Nephron progenitor cell (in vitro differentiated cells): ENCODE measurements at places on chromosomes 7 and 10.
A peak's percentile ranks its signal among the peaks of the same experiment; 100 is the strongest.

GRCh38 chr7:127911968-127912511, 119.2 kb downstream of the LRRC4 start:
- H3K27me3 ChIP-seq, result no peaks in the 10 kb centered on the region
- H3K36me3 ChIP-seq, result peaks cover 4% of the 10 kb centered on the region
- DNase-seq, result no peak
- H3K4me3 ChIP-seq, result no peak overlapping the region
- no peak overlapping the region for H3K27ac ChIP-seq
- H3K4me1 ChIP-seq, result peaks cover 23% of the 10 kb centered on the region

- DNase-seq, result no peak
- H3K4me1 ChIP-seq, result peaks cover 21% of the 10 kb centered on the region
- H3K27ac ChIP-seq, result no peak overlapping the region
- H3K4me3 ChIP-seq, result no peak overlapping the region
- H3K36me3 ChIP-seq, result peaks cover 4% of the 10 kb centered on the region
These were observed 299.5 kb downstream of the ELMO1 start for GRCh38 chr7:37149051-37149772.

DNA sequence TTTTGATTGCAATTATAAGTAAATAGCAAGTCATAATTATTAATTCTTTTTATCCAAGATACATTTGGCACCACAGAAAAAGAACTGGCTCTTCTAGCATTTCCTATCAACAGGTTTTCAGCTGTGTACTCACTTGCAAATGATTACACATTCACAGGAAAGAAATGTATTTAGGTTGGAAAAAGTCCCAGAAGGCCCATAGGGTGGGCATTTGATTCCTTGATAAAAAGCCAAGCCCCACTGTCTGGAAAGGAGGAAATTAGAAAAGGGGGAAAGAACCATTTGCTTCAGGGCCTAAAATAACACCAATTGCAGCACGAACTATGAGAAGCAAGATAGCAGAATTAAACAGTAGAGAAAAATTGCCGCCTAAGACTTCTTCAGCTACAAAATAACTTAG, 80.8 kb upstream of the COL1A2 start:
- H3K4me1 ChIP-seq, result peaks cover 21% of the 10 kb centered on the region
- peaks cover 8% of the 10 kb centered on the region for H3K36me3 ChIP-seq
- DNase-seq, result no peak
- H3K4me3 ChIP-seq, result no peak overlapping the region
- H3K27ac ChIP-seq, result no peak overlapping the region
- H3K27me3 ChIP-seq, result peaks cover 3% of the 10 kb centered on the region

GRCh38 chr10:111784436-111784835, 399.1 kb downstream of the GPAM start:
- H3K36me3 ChIP-seq, result no peaks in the 10 kb centered on the region
- peaks cover 13% of the 10 kb centered on the region for H3K27me3 ChIP-seq
- no peak overlapping the region for H3K27ac ChIP-seq

DNA sequence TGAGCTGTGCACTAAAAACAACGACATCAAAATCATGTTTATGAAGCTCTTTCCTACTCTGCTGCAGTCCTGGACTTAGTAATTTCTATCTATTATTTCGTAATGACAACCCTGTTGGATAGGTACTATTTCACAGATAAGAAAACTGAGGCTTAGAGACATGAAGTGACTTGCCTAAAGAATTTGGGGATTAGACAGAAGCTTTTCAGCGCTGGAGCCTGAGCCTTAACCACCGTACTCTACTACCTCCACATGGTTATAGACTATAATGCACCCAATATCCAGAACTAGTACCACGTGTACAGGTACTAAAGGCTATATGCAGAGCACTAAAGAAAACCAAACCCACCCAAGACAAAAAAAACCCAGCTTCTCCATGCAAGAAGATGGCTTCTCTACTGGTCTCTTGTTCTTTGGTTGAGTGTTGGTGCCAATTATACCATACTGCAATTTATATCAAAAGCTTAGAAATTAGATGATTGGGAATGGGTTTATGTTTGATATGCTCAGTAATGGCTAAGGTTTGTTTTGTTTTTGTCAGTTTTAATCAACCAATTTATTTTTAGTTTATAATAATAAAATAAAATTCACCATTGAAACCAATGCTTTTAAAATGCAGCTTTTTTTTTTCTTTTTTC, 6.5 kb upstream of the SNX10 start:
- H3K27me3 ChIP-seq, result peaks cover 16% of the 10 kb centered on the region
- no peak overlapping the region for H3K4me3 ChIP-seq
- H3K4me1 ChIP-seq, result no peaks in the 10 kb centered on the region
- H3K36me3 ChIP-seq, result no peaks in the 10 kb centered on the region

DNA sequence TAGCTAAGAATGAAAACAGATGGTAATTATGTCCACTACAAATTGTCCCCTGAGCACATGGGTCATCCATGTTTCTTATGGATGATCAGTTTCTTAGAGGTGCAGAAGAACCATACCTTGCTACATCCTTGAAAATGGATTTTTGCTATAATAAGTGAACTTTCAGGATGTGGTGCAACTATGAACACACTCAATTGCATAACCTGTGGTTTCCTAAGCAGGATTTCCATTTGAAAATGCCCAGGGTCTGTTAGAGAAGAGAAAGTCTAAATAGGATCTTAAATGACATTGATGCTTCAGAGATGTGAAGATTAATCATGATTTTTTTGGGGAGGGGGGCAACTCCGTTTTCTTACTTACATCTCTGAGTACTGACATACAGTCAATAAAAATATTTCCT, 39.6 kb upstream of the CACNB2 start:
- H3K27me3 ChIP-seq, result peaks cover 4% of the 10 kb centered on the region
- no peak overlapping the region for H3K4me3 ChIP-seq
- H3K4me1 ChIP-seq, result peaks cover 9% of the 10 kb centered on the region
- no peaks in the 10 kb centered on the region for H3K36me3 ChIP-seq
- no peak overlapping the region for H3K27ac ChIP-seq

DNA sequence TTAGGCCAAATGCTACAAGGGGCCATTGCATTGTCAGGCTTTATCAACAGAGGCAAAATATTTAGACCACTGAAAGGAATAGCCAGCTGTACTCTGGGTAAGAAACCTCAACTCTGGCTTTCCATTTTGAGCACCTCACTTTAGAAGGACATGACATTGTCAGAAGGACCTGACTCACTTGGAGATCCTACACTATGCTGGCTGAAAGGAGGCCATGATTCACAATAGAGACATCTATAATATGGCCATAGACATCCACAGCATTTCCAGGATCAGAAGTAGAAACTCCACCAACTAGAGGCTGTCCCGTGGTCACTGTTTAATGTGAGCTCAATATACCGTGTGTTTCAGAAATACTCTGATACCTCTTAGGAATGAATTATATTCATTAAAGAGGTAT, 140.9 kb downstream of the BTAF1 start:
- no peak for DNase-seq
- no peaks in the 10 kb centered on the region for H3K4me1 ChIP-seq
- H3K27ac ChIP-seq, result no peak overlapping the region
- H3K27me3 ChIP-seq, result peaks cover under 1% of the 10 kb centered on the region
- H3K4me3 ChIP-seq, result no peak overlapping the region

DNA sequence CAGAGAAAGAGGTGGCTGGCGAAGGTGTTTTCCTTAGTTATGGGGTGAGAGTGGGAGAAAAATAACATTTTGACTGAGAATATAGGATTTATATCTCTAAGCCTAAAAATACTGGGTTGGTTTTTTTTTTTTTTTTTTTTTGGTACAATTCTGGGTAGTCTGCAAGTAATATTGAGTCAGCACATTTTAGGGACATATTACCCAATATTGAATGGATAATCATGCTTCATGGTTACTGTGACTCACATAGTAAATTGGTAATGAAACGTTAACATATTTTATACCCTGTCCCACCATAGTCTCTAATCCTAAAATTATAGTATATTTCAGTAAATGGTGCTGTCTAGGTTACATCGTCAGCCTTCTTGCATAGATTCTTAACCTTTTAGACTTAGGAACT, 91.4 kb downstream of the TPST1 start:
- DNase-seq, result no peak
- no peaks in the 10 kb centered on the region for H3K27me3 ChIP-seq
- no peak overlapping the region for H3K4me3 ChIP-seq
- no peaks in the 10 kb centered on the region for H3K4me1 ChIP-seq
- no peak overlapping the region for H3K27ac ChIP-seq

- H3K4me1 ChIP-seq, result peaks cover 100% of the 10 kb centered on the region
- H3K36me3 ChIP-seq, result no peaks in the 10 kb centered on the region
- H3K27me3 ChIP-seq, result no peaks in the 10 kb centered on the region
- H3K27ac ChIP-seq, result no peak overlapping the region
- DNase-seq, result no peak
- H3K4me3 ChIP-seq, result no peak overlapping the region
These were observed 634.3 kb downstream of the PARD3 start for GRCh38 chr10:34180749-34181148.

DNA sequence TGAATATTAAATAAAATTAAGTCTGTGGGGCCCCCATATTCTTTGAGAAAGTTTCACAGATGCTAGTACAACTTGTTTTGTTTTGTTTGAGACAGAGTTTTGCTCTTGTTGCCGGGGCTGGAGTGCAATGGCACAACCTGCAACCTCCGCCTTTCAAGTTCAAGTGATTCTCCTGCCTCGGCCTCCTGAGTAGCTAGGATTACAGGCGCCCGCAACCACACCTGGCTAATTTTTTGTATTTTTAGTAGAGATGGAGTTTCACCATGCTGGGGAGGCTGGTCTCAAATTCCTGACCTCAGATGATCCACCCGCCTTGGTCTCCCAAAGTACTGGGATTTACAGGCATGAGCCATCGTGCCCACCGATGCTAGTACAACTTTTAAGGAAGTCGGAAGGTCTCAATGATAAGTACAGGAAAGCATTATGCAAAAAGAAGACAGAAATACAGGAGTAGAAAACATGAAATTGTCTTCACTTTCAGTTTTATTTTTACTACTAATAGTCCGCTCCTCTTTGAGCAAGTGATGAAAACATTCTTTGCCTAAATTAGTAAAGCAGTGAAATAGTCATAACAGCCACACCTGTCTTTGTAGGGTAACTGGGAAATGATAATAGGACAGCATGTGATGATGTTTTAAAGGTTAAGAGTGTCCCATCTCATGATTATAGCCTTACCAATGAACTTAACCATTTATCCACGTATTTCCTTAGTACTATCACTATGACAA, 147.5 kb downstream of the SEMA3D start:
- peaks cover 15% of the 10 kb centered on the region for H3K4me1 ChIP-seq
- no peak overlapping the region for H3K4me3 ChIP-seq
- peak overlapping the region; percentile 64 for H3K27ac ChIP-seq
- peaks cover 28% of the 10 kb centered on the region for H3K36me3 ChIP-seq
- DNase-seq, result no peak

GRCh38 chr10:14918964-14919363, 34.9 kb downstream of the DCLRE1C start:
- H3K4me3 ChIP-seq, result no peak overlapping the region
- DNase-seq, result no peak
- H3K27me3 ChIP-seq, result no peaks in the 10 kb centered on the region

GRCh38 chr10:3364768-3365480, 192.3 kb upstream of the PITRM1 start:
- no peaks in the 10 kb centered on the region for H3K27me3 ChIP-seq
- H3K4me1 ChIP-seq, result peaks cover 16% of the 10 kb centered on the region
- H3K36me3 ChIP-seq, result peaks cover 6% of the 10 kb centered on the region

- no peaks in the 10 kb centered on the region for H3K36me3 ChIP-seq
- no peak overlapping the region for H3K27ac ChIP-seq
- no peak overlapping the region for H3K4me3 ChIP-seq
- H3K4me1 ChIP-seq, result peaks cover 18% of the 10 kb centered on the region
- DNase-seq, result no peak
These were observed 11.1 kb downstream of the C7orf57 start for GRCh38 chr7:48046458-48046857.

GRCh38 chr7:98420966-98421612, 20.2 kb upstream of the BAIAP2L1 start:
- H3K27me3 ChIP-seq, result peaks cover 28% of the 10 kb centered on the region
- peak; percentile 77 for DNase-seq
- no peak overlapping the region for H3K27ac ChIP-seq
- peaks cover 10% of the 10 kb centered on the region for H3K4me1 ChIP-seq

DNA sequence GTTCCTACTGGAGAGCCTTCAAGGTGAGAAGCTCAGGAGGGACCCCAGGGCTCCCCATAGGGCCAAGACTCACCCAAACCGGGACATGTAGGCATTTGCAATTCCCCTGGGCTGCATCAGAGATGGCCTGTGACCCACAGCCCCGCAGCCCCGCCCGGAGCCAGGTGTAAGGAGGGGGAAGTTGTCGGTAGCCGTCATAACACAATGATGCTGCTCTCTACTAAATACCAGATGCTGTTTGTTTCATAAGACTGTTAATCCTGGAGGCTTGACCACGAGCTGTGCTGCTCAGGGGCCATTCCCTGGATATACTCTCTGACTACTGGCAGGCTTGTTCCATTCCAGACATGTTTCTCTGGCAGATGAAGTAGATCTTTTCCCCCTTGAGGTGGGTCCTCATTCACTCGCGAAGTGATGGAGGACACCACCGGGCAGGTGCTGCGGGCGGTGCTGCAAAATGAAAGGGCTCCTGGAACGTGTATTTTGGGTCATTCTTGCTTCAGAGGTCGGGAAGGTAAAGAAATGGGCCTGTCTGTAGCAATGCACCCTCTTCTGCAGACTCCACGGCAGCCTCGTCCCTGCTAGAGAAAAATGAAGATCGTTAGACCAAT, 61.1 kb downstream of the MKI67 start:
- H3K27me3 ChIP-seq, result peaks cover 9% of the 10 kb centered on the region
- no peak overlapping the region for H3K4me3 ChIP-seq
- peaks cover 34% of the 10 kb centered on the region for H3K4me1 ChIP-seq
- no peak overlapping the region for H3K27ac ChIP-seq
- H3K36me3 ChIP-seq, result peaks cover 6% of the 10 kb centered on the region

GRCh38 chr7:130324306-130324943, 20.2 kb upstream of the CPA5 start:
- H3K4me3 ChIP-seq, result no peak overlapping the region
- peaks cover 3% of the 10 kb centered on the region for H3K27me3 ChIP-seq
- H3K36me3 ChIP-seq, result no peaks in the 10 kb centered on the region
- no peak for DNase-seq
- peak overlapping the region; percentile 94 for H3K27ac ChIP-seq

GRCh38 chr10:50653142-50653541, 29.4 kb upstream of the SGMS1 start:
- H3K4me3 ChIP-seq, result no peak overlapping the region
- DNase-seq, result no peak
- peaks cover 4% of the 10 kb centered on the region for H3K27me3 ChIP-seq
- no peak overlapping the region for H3K27ac ChIP-seq
- no peaks in the 10 kb centered on the region for H3K36me3 ChIP-seq

DNA sequence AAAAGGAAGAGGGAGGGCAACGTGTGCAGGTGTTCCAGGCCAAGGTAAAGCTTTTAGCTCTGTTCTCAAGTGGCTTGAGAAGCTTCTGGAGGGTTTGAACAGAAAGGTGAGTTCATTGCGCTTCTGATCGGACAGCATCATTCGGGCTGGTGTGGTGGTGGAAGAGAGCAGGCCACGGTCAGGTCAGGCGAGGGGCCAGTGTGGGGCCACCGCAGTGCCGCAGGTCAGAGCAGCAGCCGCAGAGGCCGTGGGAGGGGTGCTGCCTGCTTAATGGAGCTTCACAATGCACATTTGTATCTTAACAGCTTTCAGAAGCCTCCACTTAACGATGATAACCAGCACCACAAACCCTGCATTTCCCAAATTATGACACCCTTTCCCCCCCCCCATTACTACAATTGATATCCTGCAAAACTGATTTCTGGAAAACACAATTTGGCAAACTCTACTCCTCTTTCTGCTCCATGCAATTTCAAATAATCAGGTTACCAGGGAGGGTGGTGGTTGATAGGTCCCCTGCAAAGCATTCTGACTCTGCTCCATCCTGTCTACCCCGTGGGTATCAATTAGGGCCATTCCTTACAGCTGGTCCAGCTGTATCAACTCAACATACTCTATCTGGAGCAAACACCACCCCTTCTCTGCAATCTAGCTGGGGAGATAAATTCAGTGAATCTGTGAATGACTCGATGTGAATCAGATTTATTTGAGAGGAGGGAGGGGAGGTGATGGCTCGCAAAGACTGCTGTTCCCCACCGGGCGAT, 162.9 kb downstream of the ACTR3B start:
- peaks cover 24% of the 10 kb centered on the region for H3K4me1 ChIP-seq
- no peak overlapping the region for H3K27ac ChIP-seq
- H3K36me3 ChIP-seq, result no peaks in the 10 kb centered on the region
- no peak for DNase-seq
